HFFc6 (cell line): ENCODE measurements at places on chromosomes 13 and 19. TPM values are rescaled to one million over a fixed set of nuclear protein-coding genes. Genes with fewer than 3 reads are reported as not detected.

DNA sequence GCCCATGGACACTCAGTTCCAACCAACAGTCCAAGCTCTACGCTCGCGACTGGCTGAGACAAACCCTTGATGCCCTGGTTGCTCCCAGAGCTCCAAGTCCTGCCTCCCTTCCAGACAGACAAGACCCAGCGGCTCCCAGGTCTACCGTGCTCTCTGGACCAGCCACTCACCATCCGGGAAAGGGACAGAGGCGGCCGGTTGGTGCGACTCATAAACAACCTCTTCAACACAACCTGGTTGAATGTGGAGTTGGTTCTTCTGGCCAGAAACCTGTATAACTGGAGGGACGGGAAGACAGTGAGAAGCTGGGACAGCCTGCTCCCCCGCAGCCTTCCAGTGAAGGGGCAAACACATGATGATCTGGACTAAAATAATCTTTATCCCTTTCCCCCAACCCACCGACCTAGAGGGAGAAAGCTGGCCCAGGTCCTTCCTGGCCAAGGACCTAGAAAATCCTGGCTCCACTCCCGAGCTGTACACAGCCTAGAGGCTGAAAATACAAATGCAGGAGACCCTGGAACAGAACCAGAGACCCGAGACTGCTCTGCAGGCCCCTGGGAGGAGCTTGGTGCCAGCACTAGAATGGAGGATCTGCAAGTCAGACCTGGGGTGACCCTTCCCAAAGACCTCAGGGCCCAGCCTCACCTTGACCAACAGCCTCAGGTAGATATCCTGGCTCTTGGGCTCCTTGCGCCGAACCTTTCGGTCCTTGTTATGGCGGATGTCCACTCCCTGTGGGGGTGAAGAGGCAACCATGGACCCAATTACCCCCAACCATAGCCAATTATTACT lies 1.6 kb downstream of the RPL18 start:
- DNase-seq, result no peak

GRCh38 chr13:43030548-43030947 lies 7.2 kb downstream of the DNAJC15 start:
- DNase-seq, result no peak

- no peak for DNase-seq
Measured at GRCh38 chr19:6464070-6464873, at the start of gene CRB3. CRB3 (plus strand) TSS chr19:6464271; CDS start chr19:6464702, 431 bp downstream.

DNA sequence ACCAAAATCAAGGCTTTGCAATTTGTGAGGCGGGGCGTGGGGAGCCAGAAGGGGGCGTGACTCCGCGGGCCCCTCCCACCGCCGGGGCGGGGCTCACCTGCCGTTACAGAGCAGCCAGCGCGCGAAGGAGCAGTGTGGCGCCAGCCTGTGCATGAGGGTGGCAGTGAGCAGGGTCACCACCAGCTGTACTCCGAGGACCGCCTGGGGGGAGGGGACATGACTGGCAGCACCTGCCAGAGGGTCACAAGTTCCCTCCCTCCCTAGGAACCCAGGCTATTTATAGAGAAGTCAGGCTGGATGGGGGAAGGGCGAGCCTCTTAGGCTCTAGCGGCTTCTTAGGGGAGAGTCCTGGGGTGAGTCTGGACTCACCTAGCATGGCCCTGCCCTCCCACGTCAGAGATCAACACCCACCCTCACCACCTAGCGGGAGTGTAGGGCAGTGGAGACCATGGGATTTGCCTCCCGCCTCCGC lies 3.6 kb downstream of the TMEM161A start:
- DNase-seq, result no peak

- no peak for DNase-seq
Measured at GRCh38 chr19:46861691-46862502, 1.1 kb downstream of the ARHGAP35 start.

DNA sequence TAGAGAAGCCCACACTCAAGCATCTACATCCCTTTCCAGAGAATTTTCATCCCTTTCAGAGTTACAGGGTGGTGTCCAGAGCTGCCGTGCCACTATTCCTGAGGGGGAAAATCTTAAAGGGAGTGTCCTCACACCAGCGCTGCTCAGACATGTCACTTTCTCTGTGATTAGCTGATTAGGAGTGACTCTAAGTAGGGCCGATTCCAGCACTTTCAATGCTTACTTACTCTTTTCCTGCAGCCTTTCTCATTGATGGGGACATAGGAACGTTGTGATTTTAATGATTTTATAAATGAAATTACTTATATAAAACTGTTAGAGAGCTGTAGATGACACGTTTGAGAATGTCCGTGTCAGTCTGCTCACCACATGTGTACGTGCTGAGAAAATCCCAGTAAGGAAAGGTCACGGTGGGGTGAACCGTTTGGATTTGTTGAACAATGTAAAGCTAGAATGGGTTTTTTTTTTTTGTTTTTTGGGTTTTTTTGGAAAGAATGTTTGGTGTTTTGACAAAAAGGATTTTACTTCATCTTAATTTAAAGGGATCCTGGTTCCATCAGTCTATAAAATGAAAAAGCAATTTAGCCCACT lies 56.6 kb upstream of the SPATA13 start:
- no peak for DNase-seq

- DNase-seq, result no peak
Measured at GRCh38 chr19:44609219-44609618, 4.1 kb upstream of the IGSF23 start.

GRCh38 chr19:12284631-12285030 lies 10.1 kb downstream of the ZNF44 start:
- no peak for DNase-seq

DNA sequence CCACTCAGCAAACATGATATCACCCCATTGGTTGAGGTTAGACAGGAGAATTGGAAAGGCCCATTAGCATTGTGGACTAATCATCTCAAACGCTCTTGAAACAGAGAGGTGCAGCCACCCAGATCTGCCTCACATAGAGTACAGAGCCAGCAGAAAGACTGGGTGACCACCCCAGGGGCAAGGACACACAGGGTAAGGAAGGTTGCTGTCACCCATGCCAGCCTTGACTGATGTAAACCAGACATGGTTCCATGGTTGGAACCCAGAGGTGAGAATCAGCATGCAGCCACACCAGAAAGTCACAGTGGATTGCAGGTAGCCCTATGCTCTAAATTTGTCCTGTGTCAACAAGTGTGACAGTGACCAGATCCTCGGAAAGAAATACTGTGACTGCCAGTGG lies 1268.8 kb downstream of the EFNB2 start:
- DNase-seq, result no peak

- DNase-seq, result no peak
Measured at GRCh38 chr19:46721269-46722003, 4.5 kb upstream of the PRKD2 start.

DNA sequence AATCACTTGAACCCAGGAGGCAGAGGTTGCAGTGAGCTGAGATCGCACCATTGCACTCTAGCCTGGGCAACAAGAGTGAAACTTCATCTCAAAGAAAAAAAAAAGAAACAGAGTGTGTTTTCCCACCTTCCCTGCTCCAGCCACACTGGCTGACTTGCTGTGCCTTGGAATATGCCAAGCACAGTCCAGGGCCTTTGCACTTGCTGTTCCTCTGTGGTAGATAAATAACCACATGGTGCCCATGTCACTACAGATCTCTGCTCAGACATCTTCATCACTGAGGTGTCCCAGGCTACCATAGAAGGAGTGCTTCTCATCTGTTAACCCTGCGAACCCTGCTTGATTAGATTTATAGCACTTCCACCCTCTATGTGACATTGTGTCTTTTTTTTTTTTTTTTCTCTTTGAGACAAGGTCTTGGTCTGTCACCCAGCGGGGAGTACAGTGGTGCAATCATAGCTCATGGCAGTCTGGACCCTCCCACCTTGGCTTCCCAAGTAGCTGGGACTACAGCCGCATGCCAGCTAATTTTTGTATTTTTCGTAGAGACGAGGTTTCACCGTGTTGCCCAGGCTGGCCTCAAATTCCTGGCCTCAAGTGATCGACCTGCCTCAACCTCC lies 10.4 kb downstream of the SMARCA4 start:
- DNase-seq, result no peak

DNA sequence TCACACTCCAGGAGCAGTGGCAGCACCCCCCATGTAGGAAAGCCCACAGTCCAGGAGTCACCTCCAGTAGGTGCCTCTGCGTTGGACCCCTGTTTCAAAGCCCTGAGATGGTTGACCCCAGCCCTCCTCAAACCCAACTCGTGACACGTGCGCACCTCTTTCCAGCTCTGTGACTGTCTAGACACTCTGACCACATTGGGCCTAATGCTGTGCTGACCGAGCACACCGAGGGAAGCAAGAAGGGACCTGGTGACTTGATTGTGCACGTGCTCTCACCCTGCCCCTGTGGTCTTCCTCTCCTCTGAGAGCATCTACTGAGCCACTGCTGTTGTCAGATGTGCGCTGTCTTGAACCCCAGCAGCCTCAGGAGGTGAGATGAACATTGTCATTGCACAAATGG lies 22.9 kb upstream of the SLC35E1 start:
- DNase-seq, result no peak

- DNase-seq, result no peak
Measured at GRCh38 chr19:6204866-6205723, 69.6 kb downstream of the ACSBG2 start.

GRCh38 chr19:4730740-4731171 lies 7.1 kb upstream of the DPP9 start:
- DNase-seq, result no peak

DNA sequence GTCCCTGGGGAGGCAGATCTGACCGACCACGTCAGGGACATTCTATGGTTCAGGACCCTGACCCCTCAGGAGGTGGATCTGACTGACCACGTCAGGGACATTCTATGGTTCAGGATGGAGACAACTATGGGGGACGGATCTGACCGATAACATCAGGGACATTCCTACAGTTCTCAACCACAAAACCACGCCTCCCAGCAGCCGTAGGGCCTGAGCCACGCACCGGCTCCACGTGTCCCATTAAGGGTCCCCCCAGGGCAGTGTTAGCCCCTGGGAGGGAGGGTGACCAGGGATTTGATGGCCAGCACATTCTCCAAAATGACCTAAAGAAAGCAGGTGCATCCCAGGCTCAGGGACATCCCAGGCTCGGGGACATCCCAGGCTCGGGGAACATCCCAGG lies 49.0 kb upstream of the C13orf46 start:
- no peak for DNase-seq

GRCh38 chr19:56840451-56841192 lies at the start of the genes PEG3 and ZIM2:
PEG3 (minus strand) TSS chr19:56840726; CDS start chr19:56824655, 16,071 bp downstream.
ZIM2 (minus strand) TSS chr19:56840726; CDS start chr19:56824277, 16,449 bp downstream.
- no peak for DNase-seq

GRCh38 chr19:19259741-19260140 lies 13.4 kb downstream of the TM6SF2 start:
- DNase-seq, result no peak

DNA sequence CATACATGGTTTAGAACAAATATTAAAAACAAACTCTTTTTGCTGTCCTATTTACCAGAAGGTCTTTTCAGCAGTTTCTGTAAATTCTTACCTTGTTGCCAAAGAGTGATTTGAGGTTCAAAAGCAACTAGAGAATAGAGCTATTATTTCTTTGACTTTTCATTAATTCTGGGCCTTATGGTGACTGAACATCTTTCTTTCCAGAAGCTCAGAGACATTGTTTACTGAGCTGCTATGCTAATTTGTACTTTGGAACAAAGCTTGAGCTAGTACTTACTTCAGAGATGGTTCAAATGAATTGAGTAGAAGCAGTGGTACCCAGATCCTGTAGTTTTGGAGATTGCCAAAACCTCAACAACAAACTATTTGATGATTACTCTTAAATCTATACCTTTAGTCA lies 331.2 kb downstream of the SPRY2 start:
- no peak for DNase-seq

DNA sequence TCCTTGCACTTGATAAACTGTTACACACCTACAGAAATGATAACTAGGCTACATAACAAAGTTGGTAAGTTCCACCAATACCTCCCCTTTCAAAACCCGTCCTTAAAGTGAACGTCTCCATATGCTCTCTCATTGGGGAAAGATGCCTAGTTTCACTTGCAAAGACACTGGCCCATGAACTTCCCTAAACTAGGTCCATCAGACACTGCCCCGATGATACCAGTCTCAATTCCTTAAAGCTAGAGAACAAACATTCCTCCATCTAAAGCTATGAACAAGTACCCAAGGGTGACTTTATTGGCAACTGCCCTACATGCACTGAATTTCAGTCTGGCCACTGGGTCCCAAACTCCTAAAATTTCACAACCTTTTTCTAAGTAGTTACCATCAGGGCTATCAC lies 39.9 kb downstream of the FOXO1 start:
- DNase-seq, result no peak

DNA sequence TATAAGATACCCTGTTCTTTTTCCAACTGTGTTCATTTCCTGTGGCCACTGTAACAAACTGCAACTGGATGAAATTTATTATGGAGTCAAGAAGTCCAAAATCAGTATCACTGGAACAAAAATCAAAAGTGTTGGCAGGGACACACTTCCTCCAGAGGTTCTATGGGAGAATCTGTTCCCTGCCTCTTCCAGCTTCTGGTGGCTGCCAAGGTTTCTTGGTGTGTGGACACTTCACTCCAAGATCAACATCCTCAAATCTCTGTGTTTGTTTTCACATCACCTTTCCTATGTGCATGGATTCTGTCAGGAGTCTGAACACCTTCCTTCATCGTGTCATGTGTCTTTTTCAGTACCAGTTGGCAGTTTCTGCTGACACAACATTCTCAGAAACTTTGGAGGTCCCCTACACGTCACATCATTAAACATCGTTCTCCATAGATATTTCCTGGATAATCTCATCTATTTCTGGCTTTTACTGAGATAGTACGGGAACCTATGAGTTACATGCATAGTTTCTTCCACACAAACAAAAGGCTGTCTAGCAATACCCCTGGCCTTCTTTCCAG lies 15.2 kb upstream of the EFNB2 start:
- no peak for DNase-seq

- no peak for DNase-seq
Measured at GRCh38 chr19:43748205-43748594, 6.6 kb downstream of the SMG9 start.

- DNase-seq, result peak; percentile 16
Measured at GRCh38 chr13:19957320-19958154, 990 bp upstream of the ZMYM2 start.

GRCh38 chr13:50339271-50339670 lies 324.0 kb downstream of the KCNRG start:
- DNase-seq, result no peak

GRCh38 chr13:103351035-103351828 lies 285.0 kb upstream of the SLC10A2 start:
- no peak for DNase-seq

DNA sequence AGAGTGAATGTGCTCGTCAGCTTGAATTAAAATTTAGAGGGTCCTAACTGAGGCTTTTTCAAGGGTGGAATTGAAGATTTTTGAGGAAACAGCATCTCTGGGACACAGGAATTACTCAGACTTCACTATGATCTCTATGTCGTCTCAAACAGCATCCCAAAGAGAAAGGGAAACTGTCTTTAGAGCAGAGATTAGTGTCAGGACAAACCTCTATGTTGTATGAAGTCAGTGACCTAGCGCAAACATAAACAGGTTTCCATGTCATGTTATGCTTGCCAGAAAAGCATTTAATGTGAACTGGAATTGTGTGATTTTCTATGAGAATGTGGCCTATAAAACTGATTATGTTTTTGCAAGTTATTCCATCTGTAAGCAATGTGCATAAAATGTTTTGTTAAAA lies 573.7 kb downstream of the GPC6 start:
- DNase-seq, result no peak

The TSHZ3 gene
- total RNA-seq, result 8.0 to 13.6 TPM (median 10.5 TPM) in 3 replicates

The BEST2 gene
- not detected in 3 replicates for total RNA-seq

The CACNG7 gene
- total RNA-seq, result 0.44 to 0.91 TPM (median 0.46 TPM) in 3 replicates

The KCNN4 gene
- 0.68 and 1.6 TPM in 2 replicates for total RNA-seq

The LRRC63 gene
- total RNA-seq, result not detected in 2 replicates

The GSX1 gene
- total RNA-seq, result not detected in 3 replicates

The FCER2 gene
- total RNA-seq, result not detected in 3 replicates

The ZNF358 gene
- total RNA-seq, result 33.2 and 34.9 TPM in 2 replicates

The IL12RB1 gene
- not detected in 3 replicates for total RNA-seq

The KLK13 gene
- total RNA-seq, result not detected in 3 replicates

The PTGIR gene
- total RNA-seq, result 16.0 to 24.7 TPM (median 23.9 TPM) in 3 replicates

The FUT1 gene
- total RNA-seq, result 0.05 to 0.09 TPM (median 0.05 TPM) in 3 replicates

The OLFM4 gene
- not detected in 3 replicates for total RNA-seq
